ENCODE measurements at places on chromosomes 6 and 20.

DNA sequence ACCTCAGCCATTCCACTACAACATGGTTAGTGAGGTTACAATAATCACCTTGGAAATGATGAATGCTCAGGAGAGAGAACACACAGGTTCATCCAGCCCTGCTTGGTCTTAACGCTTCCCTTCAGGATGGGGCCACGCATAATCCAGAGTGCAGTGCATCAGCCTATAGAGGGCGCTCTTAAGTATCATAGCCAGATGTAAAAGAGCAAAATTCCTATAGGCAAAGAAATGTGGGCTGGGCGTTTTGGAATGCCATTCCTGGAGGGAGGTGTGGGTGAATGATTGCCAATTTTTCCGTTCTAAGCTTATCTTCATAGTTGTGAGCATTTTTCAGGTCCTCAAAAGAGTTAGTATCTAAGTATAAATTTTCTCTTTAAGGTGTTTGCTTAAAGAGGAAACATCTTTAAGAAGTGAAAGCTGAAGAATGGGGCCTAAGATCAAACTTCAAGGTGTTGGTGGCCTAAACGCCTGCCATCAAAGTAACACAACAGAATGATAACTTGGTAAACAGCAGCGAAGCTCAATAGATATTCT, 1.8 kb downstream of the RIPOR2 start:
- peak; percentile 44 for DNase-seq

DNA sequence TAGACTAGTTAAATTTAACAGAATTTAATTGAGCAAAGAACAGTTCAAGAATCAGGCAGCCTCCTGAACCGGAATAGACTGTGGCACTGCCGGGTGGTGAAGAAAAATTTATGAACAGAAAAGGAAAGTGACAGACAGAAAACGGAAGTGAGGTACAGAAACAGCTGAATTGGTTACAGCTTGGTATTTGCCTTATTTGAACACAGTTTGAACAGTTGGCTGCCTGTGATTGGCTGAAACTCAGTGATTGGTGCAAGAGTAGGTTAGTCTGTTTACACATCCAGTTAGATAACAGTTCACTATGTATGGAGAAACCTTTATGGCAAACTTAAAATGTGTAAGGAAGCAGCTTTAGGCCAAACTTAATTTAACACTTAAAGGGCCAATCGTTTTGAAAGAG, 116.0 kb upstream of the CITED2 start:
- DNase-seq, result peak; percentile 69

GRCh38 chr6:92847988-92848387, 571.4 kb downstream of the EPHA7 start:
- DNase-seq, result no peak

DNA sequence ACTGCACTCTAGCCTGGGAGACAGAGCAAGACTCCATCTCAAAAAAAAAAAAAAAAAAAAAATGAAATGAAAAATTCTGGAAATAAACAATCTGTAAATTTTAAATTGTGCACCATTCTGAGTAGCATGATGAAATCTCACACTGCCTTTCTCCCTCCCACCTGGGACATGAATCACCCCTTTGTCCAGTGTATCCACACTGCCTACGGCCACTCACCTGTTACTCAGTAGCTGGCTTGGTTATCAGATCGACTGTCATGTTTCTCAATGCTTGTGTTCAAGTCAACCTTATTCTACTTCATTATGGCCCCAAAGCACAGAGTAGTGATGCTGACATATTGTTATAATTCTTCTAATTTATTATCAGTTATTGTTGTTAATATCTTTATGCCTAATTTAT, 58.7 kb upstream of the MTHFD1L start:
- DNase-seq, result no peak

GRCh38 chr20:7760247-7761031, 179.8 kb downstream of the HAO1 start:
- DNase-seq, result no peak

- no peak for DNase-seq
Observed at GRCh38 chr20:21511850-21512633, 1.8 kb downstream of the NKX2-2 start.

Measured in Caco-2 (cell line).